Inflammatory macrophage (primary cell): ENCODE measurements at places on chromosomes 7 and 10.
A peak's percentile ranks its signal among the peaks of the same experiment; 100 is the strongest.

GRCh38 chr10:100823194-100823593 lies 77.8 kb downstream of the PAX2 start:
- DNase-seq, result no peak

- DNase-seq, result peak; percentile 21
Observed at GRCh38 chr7:77903597-77903996, 105.0 kb downstream of the PHTF2 start.

- DNase-seq, result no peak
Observed at GRCh38 chr10:30827531-30828120, 198.1 kb upstream of the LYZL2 start.

GRCh38 chr10:83820033-83820432 lies 319.3 kb upstream of the GHITM start:
- no peak for DNase-seq

GRCh38 chr7:2794836-2795636 lies 49.1 kb downstream of the GNA12 start:
- no peak for DNase-seq

DNA sequence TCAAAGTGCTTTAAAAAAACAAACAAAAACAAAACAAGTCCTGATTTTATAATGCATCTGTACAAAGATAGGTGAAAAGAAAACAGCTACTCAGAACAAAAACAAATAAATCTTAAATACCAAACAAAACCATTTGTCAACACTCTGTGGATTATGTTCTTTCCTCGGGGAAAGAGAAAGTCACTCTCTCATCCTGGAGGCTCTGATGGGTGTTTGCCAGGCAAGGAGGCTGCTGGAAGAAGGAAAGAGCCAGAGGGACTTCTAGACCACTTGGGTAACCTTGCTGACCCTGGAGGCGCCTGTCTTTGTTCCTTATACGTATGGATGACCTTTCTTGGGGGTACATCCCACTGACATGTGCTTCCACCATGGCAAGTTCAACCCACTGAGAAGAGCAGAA lies 92.8 kb downstream of the ZRANB1 start:
- DNase-seq, result no peak

- no peak for DNase-seq
Observed at GRCh38 chr10:131127610-131128009, 183.9 kb downstream of the TCERG1L start.

GRCh38 chr10:30187010-30187409 lies 127.6 kb upstream of the JCAD start:
- DNase-seq, result no peak

DNA sequence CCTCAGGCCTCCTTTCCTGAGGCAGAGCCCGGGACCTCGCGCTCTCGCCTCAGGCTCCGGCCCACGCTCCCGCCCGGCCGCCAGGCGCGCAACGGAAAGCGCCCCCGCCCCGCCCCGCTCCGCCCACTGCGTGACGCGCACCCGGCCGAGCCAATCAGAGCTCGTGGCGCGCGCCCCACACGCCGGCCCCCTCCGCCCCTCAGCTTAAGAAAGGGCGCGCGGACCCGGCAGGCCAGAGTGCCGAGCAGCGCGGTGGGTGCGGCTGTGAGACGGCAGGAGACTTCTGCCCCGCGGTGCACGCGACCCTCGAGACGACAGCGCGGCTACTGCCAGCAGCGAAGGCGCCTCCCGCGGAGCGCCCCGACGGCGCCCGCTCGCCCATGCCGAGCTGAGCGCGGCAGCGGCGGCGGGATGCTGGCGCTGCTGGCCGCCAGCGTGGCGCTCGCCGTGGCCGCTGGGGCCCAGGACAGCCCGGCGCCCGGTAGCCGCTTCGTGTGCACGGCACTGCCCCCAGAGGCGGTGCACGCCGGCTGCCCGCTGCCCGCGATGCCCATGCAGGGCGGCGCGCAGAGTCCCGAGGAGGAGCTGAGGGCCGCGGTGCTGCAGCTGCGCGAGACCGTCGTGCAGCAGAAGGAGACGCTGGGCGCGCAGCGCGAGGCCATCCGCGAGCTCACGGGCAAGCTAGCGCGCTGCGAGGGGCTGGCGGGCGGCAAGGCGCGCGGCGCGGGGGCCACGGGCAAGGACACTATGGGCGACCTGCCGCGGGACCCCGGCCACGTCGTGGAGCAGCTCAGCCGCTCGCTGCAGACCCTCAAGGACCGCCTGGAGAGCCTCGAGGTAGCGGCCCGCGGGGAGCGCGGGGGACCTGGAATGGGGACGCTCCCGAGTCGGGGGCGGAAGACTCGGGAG lies at the start of gene NPTX2:
TSS of gene NPTX2 (plus strand) at position 235 of the 909 bp plus-strand sequence. CDS start at position 412, 177 bp downstream.
- DNase-seq, result no peak

DNA sequence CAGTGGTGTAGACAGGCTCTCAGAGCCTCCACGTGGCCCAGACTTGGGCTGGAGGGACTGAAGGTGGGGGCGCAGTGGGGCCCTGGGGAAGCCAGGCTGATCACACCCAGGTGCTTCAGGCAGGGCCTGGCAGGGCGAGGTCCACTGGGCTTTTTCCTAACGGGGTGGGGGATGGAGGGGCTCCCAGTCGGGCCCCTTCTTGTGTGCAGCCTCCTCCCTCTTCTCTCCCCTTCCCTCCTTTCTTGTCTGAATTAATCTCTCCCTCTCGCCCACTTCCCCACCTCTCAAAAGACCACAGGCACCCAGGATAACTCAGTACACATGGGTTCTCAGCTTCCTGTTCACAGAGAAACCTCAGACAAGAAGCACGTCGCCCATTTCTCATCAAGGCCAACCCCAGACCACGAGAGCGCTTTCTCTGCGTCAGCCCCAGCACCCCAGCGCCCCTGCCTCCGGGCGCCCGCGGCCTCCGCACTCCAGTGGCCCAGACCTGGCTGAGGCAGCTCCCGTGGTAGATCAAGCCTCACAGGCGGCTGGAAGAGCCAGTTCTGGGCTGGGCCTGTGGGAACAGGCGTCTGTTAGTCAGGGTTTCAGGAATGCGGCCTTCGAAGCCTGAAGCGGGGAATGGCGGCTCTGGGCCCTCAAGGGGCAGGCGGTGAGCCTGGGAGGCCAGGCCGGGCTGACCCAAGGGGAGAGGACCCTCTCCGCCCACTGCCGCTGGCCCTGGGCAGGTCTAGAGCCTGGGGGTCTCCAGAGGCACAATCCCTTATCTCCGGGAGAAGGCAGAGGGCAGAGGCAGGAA lies 50.6 kb downstream of the PWWP2B start:
- peak; percentile 82 for DNase-seq

GRCh38 chr10:112303528-112303927 lies 20.3 kb downstream of the TECTB start:
- DNase-seq, result no peak

- DNase-seq, result no peak
Observed at GRCh38 chr10:112288486-112288885, 5.3 kb downstream of the TECTB start.

DNA sequence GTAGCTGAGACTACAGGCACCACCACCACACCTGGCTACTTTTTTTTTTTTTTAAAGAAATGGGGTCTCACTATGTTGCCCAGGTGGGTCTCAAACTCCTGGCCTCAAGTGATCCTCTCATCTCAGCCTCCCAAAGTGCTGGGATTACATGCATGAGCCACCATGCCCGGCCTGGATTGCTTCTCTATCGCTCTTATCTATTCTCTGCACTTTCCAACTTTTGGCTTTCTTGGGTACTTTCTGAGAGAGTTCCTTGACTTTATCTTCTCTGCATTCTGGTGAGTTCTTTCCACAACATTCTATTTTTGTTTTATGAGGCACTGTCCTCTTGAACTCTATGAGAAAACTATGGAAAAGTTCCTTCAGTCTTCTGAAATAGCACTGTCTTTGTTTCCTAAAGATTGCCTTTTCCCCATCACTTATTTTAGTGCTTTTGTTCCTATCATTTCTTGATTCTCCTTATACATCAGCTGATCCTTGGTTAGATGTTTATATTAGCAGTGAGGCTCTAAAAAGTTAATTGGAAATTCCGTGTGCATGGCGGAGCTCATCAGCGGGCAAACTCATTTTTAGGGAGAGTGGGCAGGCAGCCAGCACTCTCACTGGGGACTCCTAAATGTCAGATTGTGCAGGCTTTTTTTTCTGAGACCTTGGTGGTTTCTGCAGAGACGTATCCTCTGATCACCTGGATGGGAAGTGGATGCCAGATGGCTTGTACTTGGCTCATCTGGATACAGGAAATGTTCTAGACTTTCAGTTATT lies 43.9 kb downstream of the HIP1 start:
- DNase-seq, result no peak

DNA sequence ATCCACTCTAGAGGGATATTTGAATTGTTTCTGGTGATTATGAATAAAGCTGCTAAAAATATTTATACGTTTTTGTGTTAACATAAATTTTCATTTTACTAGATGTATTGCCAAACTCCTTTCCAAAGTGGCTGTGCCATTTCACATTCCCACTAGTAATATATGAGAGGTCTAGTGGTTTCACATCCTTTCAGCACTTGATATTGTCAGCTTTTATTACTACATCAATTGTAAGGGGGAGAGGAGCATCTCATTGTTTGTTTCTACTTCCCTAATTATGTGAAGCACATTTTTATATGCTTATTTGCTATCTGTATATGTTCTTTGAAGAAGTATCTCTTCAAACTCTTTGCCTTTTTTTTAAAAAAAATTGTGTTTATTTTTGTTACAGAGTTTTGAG lies 184.5 kb downstream of the ADK start:
- peak; percentile 41 for DNase-seq

DNA sequence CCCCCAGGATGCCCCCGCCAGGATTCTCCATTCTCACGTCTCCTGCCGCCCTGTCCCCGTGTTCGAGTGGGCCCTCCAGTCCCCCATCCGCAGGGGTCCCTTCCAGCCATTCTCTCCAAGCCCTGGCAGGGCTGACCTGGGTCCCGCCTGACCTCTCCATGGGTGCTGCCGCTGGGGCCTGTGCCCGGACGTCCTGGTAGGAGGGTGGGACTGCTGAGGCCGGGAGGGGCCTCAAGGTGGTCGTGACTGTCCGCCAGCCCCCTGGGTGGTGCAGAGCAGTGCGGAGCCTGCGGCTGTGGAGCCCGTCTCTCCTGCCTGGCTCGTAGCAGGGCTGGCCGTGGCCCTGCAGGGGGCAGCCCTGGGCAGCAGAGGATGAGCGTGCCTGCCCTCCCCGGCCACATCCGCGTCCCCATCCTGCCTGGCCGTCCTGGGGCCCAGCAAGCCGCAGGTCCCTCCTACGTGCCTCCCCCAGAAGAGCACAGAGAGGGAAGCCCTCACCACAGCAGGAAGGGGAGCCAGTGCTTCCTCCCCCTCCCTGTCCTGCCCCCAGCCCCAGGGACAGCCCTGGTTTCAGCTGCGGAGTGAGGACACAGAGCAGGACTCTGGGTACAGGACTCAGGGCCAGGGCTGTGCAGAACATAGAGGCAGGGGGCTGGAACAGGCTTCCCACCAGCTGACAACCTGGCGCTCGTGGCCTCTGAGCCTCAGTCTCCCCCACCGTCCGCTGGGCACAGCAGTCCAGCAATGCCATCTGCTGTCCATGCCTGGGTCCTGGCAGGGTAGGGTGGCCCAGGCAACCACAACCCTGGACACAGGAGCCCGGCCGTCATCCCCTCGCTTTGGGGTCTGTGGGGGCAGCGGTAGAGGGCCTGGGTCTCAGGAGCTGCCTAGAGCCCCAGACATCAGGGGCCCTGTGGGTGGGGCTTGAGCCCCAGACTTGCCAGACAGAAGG lies 1.5 kb upstream of the GRIFIN start:
- peak; percentile 89 for DNase-seq

GRCh38 chr7:99143521-99143852 lies 421 bp downstream of the SMURF1 start:
- DNase-seq, result no peak

DNA sequence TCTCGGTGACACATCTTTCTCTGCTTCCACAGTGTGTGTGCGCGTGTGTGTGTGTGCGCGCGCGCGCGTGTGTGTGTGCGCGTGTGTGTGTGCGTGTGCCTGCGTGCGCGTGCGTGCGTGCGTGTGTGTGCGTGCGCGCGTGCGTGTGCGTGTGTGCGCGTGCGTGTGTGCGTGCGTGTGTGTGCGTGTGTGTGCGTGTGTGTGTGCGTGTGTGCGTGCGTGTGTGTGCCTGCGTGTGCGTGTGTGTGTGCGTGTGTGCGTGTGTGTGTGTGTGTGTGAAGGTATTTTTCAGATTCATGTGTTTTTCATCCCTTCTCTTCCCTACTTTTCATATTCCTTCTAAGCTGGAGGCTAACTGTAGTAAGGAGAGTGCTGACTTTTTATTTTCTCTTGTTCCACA lies 148.4 kb downstream of the CREB5 start:
- no peak for DNase-seq

DNA sequence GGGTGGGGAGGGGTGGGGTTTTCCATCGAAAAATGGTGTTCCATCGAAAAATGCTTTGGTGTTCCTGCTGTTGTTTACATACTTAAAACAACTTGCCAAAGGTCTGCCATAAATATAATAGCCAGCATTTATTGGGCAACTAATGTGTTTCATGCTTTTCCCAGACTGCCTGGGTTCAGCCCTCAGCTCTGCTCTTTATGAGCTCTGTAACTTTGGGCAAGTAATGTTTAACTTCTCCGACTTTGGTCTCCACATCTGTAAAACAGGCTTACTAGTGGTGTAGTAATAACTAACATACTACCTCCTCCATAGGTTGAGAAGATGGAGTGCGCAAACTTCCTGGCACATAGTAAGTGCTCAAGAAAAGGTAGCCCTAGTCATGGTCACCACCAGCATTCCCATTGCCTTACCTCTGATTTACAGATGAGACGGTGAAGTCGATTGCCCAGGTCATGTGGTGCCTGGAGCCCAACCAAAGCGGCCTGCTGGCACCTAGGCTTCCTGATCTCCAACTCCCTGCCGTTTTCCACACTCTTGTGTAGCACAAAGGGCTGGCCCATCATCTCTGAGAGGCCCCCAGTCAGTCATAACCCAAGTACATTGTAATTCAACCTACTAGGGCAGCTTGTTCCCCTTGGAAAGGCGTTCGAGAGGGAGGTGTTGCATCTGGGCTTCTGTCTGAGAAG lies 8.9 kb downstream of the ZMIZ1 start:
- DNase-seq, result no peak

DNA sequence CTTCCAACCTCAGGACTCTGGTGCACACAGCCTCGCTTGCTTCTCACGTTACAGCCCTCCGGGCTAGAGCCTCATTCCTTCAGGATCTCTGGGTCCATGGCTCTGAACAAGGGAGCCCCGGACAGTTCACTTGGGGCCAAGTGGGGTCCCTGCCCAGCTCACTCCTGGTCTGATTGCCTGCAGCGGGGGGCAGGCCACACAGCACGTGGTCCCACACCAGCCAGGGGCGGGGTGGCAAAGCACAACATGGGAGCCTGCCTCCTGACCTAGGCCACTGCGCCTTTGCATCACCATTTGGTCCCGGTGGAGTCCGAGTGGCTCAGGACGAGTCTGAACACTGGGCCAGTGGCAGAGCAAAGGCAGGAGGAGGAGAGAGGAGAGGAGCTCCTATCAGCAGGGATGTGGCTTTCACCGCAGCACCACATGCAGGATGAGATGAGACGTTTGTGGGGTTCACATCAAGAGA lies 13.4 kb upstream of the CRYGN start:
- no peak for DNase-seq

DNA sequence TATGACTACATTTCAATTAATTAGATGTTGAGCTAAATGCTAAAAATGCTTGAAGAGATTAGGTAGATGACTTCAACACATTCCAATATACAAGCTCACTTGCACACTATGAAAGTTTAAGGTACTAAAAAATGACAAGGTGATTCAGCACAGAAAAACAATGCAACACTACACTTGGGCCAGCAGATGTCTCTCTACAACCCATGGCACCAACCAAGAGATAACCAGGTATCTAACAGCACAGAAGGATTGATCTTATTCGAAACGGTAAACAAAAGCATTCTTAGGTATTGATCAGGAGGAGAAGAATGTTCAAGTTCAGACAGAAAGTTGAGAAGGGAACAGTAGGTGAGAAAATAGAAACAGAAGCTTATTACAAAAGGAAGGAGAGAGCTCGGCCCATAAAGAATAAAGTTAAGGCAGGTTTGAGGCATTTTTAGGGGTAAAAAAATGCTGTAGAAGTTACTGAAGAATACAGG lies 248.2 kb upstream of the KLF14 start:
- DNase-seq, result peak; percentile 14
